ENCODE measurements at places on chromosomes 3 and 15.

GRCh38 chr3:48702320-48702920 is 14.6 kb downstream of the IP6K2 start:
- DNase-seq: no peak

DNA sequence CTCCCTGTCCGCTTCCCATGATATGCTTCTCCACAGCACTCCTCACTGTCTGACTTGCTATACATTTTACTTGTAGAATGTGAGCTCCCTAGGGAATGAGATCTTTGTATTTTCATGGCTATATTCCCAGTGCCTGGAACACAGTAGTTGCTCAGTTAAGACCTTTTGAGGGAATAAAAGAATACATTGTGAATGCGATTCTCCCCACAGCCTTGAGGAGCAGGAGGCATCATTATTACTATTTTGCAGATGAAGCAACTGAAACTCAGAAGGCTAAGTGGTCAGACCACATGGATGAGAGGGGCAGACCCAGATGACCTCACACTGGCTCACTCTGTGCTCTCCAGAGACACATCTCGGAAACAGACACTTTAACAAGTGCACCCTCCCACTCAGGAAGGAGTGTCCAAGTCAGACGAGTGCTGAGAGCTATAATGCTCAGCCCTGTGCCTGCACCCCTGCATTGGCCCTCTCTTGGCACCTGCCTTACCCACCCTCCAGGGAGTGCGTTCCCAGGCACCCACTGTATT is 46.8 kb downstream of the SST start:
- no peak for DNase-seq

DNA sequence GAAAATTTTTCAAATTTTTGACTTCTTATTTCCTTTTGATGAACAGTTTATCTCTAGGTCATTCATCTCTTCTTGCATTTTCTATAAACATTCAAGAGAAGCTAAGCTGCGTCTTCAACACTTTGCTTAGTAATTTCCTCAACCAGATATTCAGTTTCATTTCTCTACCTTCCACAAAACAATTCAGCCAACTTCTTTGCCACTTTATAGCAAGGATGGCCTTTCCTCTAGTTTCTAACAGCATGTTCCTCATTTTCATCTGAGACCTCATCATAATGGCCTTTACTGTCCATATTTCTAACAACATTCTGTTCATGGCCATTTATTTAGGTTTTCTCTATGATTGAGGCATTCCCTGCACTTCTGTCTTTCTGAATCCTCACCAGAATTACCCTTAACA is 90.0 kb downstream of the ARIH1 start:
- DNase-seq: no peak

DNA sequence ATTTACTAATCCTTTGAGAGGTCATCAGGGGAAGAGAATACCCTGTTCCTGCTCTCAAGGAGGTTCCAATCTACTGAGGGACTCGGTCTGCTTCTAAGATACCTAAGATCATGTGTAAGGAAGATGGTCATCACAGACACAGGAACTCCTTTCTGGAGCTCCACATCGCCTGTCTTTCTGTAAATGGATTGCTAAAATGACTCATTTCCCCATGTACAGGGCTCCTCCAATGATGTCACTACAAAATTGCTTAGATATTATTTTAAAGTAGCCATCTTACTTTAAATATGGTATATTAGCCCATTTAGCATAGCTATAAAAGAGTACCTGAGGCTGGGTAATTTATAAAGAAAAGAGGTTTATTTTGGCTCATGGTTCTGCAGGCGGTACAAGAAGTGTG is 206.1 kb upstream of the PROK2 start:
- DNase-seq: no peak

- no peak for DNase-seq
These were observed 87.3 kb upstream of the ROPN1 start for GRCh38 chr3:124078953-124079911.

- no peak for DNase-seq
These were observed 3.0 kb downstream of the TRAK1 start for GRCh38 chr3:42094128-42094527.

GRCh38 chr15:31325595-31326155 is 960 bp upstream of the KLF13 start:
- DNase-seq: peak; percentile 89

DNA sequence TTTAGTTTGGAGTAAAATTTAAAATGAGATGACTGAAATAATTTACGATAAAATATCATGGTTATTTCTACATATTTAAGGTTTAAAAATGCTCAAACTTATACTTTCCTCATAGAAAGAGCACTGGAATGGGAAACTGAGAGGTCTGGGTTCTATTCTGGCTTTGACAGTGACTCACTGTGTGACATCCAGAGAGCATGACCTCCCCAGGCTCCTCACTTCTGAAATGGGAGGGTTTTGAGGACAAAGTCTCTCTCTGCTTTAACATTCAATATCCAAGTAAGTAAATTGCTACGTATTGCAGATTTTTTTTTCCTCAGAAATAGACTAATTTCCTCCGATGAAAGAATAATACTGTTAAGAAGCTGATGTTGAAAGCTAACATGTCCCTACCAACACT is 234.7 kb downstream of the TIGIT start:
- no peak for DNase-seq

DNA sequence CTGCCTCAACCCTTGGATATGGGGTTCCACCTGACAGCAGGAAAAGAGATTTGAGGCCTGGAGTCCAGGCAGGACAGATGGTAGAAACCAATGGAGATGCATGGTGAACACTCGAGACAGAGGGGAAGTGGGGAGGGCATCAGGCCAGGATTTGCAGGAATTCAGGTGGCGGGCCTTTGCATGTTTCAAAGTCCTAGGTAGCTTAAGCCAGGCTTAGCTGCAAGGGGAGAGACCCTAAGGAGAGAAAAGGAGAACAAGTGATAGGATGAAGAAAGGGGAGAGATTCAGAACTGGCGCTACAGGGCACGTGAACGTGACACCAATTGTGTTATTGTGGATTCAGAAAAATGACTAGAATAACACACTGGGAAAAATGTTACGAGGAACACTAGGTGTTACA is 182.6 kb downstream of the PDZRN3 start:
- no peak for DNase-seq

DNA sequence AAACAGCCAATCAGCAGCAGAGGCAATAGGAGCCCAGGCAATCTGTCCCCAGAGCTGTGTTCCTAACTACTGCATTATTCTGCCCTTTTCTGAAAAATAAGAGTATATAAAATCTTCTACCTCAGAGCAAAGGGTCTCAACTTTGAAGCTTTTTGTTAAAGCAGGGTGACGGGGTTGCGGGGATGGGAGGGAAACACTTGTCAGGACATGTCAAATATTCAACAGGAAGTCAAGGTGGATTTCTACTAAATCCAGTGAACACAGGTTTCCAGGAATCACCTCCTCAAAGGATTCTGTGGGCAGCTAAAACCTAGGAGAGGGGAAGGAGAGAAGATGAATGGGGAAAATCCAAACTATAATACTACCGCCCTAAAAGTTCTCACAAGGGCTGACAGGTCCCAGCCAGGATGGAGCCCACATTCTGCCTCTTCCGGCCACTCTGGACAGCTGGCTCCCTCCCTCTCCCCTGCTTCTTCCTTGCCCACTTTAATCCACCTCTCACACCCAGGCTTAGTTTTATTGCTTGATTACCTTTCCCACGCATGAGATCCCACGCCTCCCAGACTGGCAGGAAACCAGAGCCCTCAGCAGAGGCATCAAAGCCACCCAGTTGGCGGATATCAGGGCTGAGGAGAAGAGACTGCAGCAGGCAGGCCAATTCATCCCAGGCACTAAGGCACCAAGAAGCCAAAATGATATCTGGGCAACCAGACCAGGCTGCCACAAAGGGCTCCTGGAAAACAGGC is 77.2 kb downstream of the OSBPL10 start:
- no peak for DNase-seq

- DNase-seq: peak; percentile 64
These were observed 9.2 kb downstream of the CSRNP1 start for GRCh38 chr3:39144095-39144747.

All from tibial artery (tissue), 4 donors.